ENCODE measurements at places on chromosomes 5 and 9. TPM values are rescaled to one million over a fixed set of nuclear protein-coding genes. Genes with fewer than 3 reads are reported as not detected.
A peak's percentile ranks its signal among the peaks of the same experiment; 100 is the strongest.

Gene DMRT2
- not detected for total RNA-seq

Gene SHLD3
- 5.2 TPM for total RNA-seq

Gene ADAMTS6
- 95.9 TPM for total RNA-seq

Gene PLCXD3
- 0.32 TPM for total RNA-seq

GRCh38 chr9:125049212-125050049, 93.9 kb downstream of the SCAI start:
- no peak for DNase-seq

DNA sequence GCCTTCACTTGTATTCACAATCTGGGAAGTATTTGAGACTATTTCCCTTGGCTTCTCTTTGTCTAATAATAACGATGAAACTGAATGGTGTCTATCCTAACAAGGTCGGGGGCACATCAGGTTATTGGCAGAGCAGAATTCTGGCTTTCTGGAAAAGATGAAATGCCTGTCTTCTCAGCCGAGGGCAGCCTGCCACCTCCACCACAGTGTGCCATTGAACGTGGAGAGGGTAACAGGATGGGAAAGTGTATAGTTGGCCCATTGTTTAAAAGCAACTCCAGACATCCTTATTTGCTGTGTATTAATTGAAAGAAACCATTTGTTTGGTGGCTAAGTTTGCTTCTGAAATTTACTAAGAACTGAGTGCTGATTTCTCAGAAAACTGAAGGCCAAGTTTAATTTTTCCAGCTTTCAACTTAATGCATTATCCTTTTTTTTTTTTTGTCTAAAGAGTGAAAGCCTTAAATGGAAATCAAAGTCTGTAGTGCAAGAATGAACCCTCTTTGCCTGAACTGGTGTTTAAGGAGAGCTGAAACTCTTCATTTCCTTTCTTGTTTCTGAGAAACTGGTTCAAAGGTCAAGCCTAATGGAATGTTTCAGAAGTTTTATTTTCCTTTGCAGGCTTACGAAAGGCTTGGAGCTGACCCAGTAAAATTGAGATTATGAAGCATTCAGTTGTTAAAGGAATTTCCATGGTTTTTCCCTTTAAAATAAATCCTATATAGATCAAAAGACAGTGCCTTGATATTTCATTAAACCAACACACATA, 563.7 kb upstream of the DAP start:
- no peak for DNase-seq

GRCh38 chr5:58738336-58738735, 155.5 kb downstream of the RAB3C start:
- DNase-seq: no peak

- DNase-seq: no peak
These were observed 4.4 kb downstream of the FSD1L start for GRCh38 chr9:105452185-105452584.

- DNase-seq: no peak
These were observed 175.7 kb upstream of the SLC12A2 start for GRCh38 chr5:127907907-127908306.

DNA sequence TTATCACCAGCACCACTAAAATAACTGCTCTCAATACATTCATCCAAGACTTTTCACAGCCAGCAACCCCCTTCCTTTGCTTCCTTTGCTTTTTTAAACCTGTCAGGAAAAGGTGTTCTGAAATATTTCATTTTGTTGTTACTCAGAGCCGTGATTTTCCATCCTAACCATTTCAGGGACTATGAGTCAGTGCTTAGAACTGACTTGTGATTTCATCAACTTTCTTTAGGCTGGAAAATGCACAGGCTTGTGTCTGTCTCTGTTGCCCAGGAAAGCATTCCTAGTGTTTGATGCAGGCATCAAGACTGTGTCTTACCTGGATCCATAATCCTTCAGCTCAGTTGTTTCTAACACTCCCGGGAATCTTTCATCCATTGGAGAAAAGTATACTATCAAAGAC, 805.6 kb downstream of the BRINP1 start:
- peak; percentile 47 for DNase-seq

DNA sequence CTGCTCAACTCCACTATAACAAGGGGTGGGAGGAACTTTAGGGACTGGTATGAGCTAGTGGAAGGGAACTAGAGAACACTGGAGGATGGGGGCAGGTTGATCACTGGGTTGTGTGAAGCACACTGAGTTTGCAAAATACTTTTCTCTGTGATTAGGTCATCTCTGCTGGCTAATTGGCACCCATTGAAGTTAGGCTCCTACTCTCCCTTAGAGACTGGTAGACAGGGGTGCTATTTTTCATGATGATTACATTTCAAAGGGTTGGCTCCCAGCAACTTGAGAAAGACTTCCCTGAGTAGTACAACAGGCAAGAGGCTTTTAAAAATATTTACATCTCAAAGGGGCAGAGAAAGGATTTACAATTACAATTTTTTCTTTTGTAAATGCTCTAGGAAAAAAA, 50.4 kb upstream of the MTAP start:
- DNase-seq: no peak

DNA sequence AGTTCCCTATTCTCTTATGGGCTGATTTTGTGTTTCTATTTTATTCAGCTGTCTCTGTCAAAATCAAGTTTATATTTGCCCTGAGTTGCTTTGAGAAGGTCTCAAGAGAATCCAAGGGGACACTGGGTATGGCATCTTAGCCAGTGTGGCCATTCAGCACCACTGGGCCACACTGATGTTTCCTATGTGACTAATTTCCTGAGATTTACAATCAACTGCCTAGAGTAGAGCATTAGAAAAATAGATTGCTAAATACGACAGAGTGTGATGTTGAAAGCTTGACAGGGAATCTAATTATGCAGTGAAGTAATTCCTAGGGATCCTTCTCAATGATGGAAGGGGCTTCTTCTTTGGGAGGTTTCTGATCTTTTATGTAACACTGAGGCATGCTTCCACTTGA, 141.7 kb downstream of the SV2C start:
- no peak for DNase-seq

DNA sequence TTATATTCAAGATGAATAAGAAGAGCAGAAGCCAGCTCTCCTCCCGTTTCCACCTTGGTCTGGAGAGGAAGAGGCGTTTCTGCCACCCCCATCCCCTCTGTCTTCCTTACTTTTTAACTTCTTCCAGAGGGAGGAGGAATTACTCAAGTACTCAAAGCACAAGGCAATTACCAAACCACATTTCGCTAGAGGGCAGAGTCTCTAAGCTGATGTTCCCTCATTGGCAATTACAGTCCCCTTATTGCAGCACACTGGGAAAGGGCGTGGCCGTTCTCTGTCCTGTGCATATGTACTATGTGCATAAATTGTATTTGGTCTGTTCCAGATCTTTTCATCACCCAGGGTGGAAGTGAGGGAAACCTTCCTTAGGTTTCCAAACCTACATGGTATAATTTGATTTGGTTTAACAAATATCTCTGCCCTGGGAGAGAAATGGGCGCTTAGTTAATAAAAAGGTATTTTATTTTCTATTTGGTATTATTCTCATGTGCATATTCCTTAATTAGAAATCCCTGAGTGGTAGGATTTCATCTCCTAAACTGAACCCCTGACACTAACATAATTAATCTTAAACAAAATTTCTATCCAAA, 29.8 kb upstream of the ALDOB start:
- peak; percentile 72 for DNase-seq

DNA sequence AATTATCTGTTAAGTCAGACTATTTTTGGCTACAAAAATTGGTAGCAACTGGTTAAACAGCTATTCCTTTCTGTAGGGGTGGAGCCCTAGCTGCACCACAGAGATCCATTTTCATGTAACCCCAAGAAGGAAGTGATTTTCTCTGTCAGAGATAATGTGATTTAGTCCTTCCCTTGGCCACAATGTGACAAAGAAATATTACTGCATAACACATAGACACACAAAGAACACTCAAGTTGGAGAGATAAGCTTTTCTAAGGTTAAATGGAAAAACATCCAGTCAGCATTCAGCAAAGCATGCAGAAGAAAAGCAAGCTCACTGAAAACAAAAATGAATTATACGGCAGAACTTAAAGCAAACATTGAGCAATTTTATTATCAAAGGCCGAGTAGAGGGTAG, 227.8 kb upstream of the CDH9 start:
- peak; percentile 4 for DNase-seq

DNA sequence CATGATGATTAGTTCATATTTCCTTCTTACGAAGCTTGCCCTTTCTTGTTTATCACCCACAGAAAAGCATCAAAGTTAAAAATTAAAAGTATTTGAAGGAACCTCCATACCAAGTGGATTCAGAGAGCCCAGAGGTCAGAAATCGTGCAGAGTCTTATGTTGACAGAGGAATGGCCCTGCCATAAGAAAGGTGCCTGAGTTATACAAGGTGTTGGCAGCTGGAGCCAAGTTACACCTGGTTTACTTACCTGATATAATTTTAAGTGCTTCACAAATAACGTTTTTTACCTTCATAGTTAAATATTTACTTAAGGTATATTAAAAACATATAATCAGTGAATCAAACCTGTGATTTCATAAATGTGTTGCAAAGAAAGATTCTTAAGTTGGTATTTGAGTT, 42.3 kb upstream of the DHFR start:
- no peak for DNase-seq

- no peak for DNase-seq
These were observed 2.8 kb upstream of the PRDM12 start for GRCh38 chr9:130661451-130662098.

DNA sequence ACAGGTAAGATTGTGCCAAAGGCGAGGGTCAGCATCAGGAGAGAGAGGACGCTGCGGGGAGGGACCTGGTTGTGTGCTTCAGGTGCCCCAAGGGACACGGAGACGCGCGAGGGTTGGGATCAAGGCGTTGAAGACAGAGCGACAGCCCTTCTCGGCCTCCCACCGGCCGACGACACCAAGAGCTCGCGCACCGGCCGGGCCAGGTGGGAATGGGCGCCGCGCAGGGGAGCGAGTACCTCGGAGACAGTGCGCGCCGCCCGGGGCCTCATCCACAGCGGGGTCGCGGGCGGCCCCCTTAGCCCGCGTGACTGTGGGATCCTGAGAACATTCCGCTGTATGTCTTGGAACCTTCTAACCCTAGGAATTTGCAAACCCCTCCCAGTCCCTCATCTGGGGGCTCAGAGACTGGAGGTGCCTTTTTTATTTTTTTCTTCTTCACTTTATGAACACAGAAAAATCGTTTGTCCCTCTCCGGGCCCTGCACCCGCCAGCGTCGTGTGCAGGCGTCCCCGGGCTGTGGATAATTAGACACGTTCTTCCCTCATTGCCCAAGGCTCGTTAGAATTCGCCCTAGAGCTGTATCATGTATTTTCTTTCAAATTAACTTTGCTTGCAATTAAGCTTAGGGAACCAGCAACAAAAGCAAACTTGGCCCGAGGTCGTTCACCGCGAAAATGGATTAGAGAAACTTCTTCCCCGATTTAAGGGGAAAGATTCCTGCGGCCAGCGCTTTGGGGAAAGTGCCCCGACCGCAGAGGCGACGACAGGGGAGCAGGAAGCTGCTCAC, 4.8 kb downstream of the FOXE1 start:
- DNase-seq: no peak

DNA sequence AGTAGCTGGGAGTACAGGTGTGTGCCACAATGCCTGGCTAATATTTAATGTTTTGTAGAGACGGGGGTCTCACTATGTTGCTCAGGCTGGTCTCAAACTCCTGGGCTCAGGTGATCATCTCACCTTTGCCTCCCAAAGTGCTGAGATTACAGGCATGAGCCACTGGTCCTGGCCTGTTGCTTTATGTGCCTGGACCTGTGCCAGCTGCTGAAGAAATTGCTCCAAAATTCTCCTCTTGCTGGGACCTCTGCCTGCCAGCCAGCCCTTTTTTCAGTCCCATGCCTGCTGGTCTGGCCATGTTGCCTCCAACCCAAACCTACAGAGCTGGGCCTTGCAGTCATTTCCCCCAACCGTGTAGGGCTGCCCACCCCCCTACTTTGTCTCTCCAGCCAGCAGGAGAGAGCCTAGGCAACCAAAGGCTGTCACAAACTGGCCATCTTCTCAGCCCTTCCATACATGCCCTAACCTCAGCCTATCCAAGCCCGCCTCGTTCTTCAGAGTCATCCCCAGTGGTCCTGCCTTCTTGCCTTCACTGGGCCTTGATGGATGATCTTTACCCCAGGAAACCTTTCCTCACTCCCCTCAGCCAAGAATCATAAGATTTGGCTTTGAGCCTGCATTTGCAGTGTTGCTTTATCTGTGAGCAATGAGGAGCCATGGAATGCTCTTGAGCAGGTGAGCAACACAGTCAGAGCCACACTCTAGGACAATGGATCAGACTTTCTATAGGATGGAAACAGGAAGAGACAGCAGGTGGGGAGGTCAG, 27.4 kb upstream of the SYNPO start:
- DNase-seq: no peak

DNA sequence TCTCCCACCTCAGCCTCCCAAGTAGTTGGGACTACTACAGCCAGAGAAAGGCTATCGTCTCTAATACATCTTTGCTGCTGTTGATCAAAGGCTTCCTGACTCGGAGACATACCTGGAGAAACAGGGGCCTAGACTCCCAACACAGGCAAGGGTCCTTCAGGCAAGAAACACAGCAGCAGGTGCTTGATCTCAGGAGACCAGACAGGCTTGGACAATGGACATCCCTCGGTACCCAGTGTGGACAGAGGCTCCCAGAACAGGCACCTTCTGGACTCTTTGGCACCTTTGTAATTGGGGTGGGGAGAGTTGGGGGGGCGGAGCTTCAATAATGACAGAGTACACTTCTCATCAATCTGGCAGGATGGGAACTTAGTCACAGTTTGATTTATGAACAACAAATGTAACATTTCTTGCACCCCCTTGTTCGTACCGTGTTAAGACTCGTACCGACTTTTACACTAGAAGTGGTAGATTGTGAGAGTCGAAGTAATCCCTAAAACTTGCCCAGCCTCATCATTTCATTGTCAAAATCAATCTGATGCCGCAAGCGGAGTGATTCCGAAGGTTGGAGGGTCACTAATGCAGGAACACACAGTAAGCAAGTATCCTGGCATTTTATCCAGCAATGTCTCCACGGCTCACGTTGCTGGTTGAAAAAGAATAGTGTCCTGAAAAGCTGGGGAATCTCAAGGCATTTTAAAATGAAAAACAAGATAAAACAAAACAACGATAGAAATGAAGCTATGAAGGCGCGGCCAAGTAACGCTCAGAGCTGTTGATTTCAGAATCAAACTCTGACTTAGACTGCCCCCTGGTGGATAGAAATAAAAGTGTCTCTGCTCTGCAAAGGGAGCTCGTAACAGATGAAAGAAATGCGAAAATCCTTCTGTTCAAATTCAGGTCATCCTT, 46.4 kb upstream of the STK32A start:
- DNase-seq: peak; percentile 68

- DNase-seq: no peak
These were observed 435.1 kb upstream of the ST8SIA4 start for GRCh38 chr5:101338226-101338625.

Data from fibroblast of villous mesenchyme (primary cell).